CD4-positive, alpha-beta memory T cell (primary cell): ENCODE measurements at places on chromosomes 6 and 20. TPM values are rescaled to one million over a fixed set of nuclear protein-coding genes. Genes with fewer than 3 reads are reported as not detected.

Gene LY6G5C
- 8.9 TPM for polyA plus RNA-seq

Gene GJA1
- not detected for polyA plus RNA-seq

Gene ADRM1
- 102 TPM for polyA plus RNA-seq

Gene DEFB132
- not detected for polyA plus RNA-seq

Gene CST7
- 57.7 TPM for polyA plus RNA-seq

Gene TMEM244
- polyA plus RNA-seq: not detected

Gene PLCG1
- 22.8 TPM for polyA plus RNA-seq

Gene PKIB
- polyA plus RNA-seq: not detected

Gene FNDC11
- 1.5 TPM for polyA plus RNA-seq

Gene WFDC9
- polyA plus RNA-seq: not detected
